Uterus (tissue), 4 donors: ENCODE measurements at places on chromosomes 2 and 18. TPM values are rescaled to one million over a fixed set of nuclear protein-coding genes. Genes with fewer than 3 reads are reported as not detected.

CFC1 gene
- not detected for total RNA-seq

EGR4 gene
- total RNA-seq: not detected

STEAP3 gene
- total RNA-seq: 5.9 TPM

C18orf63 gene
- total RNA-seq: not detected

KIAA2012 gene
- total RNA-seq: not detected

TET3 gene
- total RNA-seq: 10.9 TPM

ARHGAP28 gene
- 6.2 TPM for total RNA-seq

VWC2L gene
- not detected for total RNA-seq

REG1B gene
- not detected for total RNA-seq

TGFA gene
- not detected for total RNA-seq

MEP1B gene
- not detected for total RNA-seq

CCL20 gene
- not detected for total RNA-seq

ARHGAP25 gene
- 11.4 TPM for total RNA-seq

NRBP1 gene
- total RNA-seq: 60.2 TPM

OSBPL6 gene
- 3.3 TPM for total RNA-seq

SERPINB13 gene
- not detected for total RNA-seq

SCLY gene
- total RNA-seq: 5.1 TPM

DPP10 gene
- not detected for total RNA-seq

SLC4A5 gene
- total RNA-seq: 15.1 TPM

ALPG gene
- total RNA-seq: not detected

EHBP1 gene
- total RNA-seq: 167 TPM

CFAP221 gene
- total RNA-seq: 5.0 TPM

IL36B gene
- not detected for total RNA-seq

DNAJC5G gene
- total RNA-seq: 1.5 TPM

EFEMP1 gene
- total RNA-seq: 296 TPM

GALR1 gene
- total RNA-seq: not detected

UGP2 gene
- total RNA-seq: 181 TPM
